ENCODE measurements at places on chromosomes 13 and 19. TPM values are rescaled to one million over a fixed set of nuclear protein-coding genes. Genes with fewer than 3 reads are reported as not detected.
A peak's percentile ranks its signal among the peaks of the same experiment; 100 is the strongest.

DNA sequence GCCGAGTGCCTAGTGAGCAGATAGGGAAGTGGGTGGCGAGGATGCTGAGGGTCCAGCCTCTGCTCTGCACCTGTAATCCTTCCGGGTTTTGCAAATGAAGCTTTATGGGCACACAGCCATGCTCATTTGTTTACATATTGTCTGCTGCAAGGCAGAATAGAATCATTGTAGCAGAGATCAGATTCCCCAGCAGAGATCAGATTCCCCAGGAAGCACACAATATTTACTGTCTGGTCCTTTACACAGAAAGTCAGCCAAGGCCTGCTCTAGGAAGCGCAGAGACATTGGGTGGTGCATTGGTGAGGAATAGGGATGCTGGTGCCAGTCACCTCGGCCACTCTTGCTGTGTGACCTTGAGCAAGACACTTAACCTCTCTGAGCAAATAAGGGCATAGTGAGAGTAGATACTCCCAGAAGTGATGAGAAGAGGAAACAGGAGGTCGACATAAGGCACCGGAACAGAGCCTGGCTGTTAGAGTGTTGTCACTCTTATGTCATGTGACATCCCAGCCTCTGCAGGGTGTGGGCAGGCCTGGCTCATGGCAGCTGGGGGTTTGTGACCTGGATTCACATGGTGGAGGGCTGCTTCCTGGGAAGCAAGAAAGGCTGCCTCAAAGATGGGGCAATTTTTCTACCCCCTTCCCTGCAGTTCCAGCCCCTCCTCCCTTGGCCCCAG, 25.6 kb downstream of the CARM1 start:
- H3K4me1 ChIP-seq = peaks cover 5% of the 10 kb centered on the region

GRCh38 chr19:33396701-33397535, 23.4 kb downstream of the CEBPG start:
- no peak overlapping the region for H3K27ac ChIP-seq
- DNase-seq = peak; percentile 65
- H3K4me3 ChIP-seq = no peak overlapping the region
- no peaks in the 10 kb centered on the region for H3K27me3 ChIP-seq

GRCh38 chr13:20547479-20547908, 19.5 kb upstream of the IFT88 start:
- DNase-seq = no peak
- no peaks in the 10 kb centered on the region for H3K4me1 ChIP-seq
- H3K4me3 ChIP-seq = no peak overlapping the region

DNA sequence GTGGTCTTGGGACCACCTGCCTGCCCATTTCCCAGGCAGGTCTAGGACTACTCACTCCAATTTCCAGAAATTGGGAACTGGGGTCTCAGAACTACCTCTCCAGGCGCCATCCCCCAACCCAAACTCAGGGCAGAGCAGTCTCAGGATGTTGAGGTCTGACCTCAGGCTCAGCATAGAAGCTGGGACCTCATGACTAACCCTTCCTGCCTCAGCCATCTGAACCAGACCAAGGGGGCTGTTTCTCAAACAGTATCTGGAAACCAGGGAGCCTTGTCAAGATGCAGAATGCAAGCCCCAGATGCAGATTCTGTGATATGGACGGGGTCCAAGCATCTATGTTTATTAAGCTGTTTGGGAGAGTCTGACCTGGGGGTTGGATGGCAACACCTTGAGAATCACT, 1.3 kb downstream of the FBXW9 start:
- DNase-seq = no peak
- H3K36me3 ChIP-seq = no peaks in the 10 kb centered on the region
- no peak overlapping the region for H3K4me3 ChIP-seq
- H3K4me1 ChIP-seq = no peaks in the 10 kb centered on the region
- H3K27me3 ChIP-seq = no peaks in the 10 kb centered on the region
- H3K27ac ChIP-seq = no peak overlapping the region

DNA sequence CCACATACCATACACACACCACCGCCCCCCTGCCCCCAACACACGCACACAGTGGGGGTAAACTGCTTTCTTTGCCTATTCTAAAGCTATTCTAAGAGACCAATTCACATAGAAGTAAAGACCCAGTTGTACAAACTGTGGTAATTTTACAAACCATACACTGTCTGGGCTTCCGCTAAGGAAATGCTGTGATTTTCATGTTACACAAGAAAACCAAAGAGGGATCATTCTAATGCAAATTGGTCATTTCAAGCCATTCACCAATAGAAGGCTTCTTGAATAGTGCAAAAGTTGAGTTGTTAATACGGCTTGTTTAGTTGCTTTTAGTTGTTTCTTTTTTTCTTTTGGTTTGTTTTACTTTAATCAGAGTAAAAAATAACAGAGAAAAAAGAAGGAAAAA, 202.8 kb downstream of the EFNB2 start:
- H3K27ac ChIP-seq = no peak overlapping the region
- DNase-seq = no peak
- H3K4me1 ChIP-seq = no peaks in the 10 kb centered on the region

DNA sequence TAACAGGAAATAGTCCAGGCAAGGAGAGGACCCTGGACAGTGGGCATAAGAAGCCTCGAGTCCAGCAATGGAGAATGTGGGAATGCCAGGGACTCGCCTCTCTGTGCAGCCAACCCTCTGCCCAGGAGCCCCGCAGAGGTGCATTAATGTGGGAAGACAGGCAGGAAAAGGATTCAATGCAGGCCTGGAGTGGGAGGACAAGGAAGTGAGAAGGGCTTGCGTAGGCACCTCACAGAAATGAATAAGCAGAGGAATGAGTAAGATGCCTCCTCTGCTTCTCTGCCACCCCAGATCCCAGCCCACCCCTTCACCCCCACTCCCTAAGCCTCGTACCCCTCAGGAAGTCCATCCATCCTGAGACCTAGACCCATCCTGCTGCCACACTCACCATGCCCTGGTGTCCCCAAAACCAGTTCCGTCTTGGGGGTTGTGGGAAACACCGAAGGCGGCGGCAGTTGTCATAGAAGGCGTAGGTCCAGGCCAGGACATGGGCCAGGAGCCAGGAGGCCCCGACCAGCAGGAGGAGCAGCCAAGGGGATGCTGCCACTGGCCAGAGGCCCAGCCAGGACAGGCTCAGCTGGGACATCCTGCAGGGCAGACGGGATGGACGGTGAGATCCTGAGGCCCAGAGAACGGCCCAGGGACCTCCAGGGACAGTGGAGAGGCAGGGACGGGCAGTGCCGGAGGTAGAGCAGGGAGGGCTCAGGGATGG, 692 bp downstream of the CYP4F2 start:
- no peaks in the 10 kb centered on the region for H3K4me1 ChIP-seq
- DNase-seq = no peak
- no peaks in the 10 kb centered on the region for H3K27me3 ChIP-seq

DNA sequence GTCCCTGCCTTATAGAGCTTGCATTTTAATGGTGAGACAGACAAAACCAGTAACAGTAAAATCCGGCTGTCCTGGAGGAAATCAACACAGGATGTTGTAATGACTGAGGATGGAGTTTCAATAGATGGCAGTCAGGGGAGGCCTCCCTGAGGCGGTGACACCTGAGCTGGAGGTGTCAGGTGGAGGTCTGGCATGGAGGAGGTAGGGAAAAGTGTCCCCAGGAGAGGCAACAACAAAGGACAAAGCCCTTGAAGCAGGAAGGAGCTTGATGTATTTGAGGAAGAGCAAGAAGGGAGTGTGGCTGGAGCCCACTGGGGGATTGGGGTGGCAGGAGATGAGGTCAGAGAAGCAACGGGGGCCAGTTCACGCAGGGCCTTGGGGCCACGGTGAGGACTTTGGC, 7.8 kb downstream of the GRIN2D start:
- no peak overlapping the region for H3K27ac ChIP-seq
- H3K4me3 ChIP-seq = no peak overlapping the region
- no peaks in the 10 kb centered on the region for H3K36me3 ChIP-seq
- peaks cover 10% of the 10 kb centered on the region for H3K27me3 ChIP-seq
- no peak for DNase-seq

- peaks cover 8% of the 10 kb centered on the region for H3K4me1 ChIP-seq
- no peak overlapping the region for H3K4me3 ChIP-seq
- peak overlapping the region; percentile 13 for H3K27ac ChIP-seq
- no peaks in the 10 kb centered on the region for H3K36me3 ChIP-seq
These were observed 4.7 kb downstream of the SPPL2B start for GRCh38 chr19:2333027-2333806.

GRCh38 chr13:94706101-94706842, 6.1 kb downstream of the SOX21 start:
- no peaks in the 10 kb centered on the region for H3K4me1 ChIP-seq
- no peaks in the 10 kb centered on the region for H3K36me3 ChIP-seq
- H3K27me3 ChIP-seq = peaks cover 100% of the 10 kb centered on the region
- H3K27ac ChIP-seq = no peak overlapping the region
- H3K4me3 ChIP-seq = no peak overlapping the region
- DNase-seq = no peak

- no peaks in the 10 kb centered on the region for H3K36me3 ChIP-seq
- H3K27ac ChIP-seq = peak overlapping the region; percentile 33
- H3K4me3 ChIP-seq = no peak overlapping the region
- peak; percentile 67 for DNase-seq
- peaks cover 26% of the 10 kb centered on the region for H3K4me1 ChIP-seq
- no peaks in the 10 kb centered on the region for H3K27me3 ChIP-seq
These were observed 525.9 kb downstream of the GPC6 start for GRCh38 chr13:93752541-93752940.

DNA sequence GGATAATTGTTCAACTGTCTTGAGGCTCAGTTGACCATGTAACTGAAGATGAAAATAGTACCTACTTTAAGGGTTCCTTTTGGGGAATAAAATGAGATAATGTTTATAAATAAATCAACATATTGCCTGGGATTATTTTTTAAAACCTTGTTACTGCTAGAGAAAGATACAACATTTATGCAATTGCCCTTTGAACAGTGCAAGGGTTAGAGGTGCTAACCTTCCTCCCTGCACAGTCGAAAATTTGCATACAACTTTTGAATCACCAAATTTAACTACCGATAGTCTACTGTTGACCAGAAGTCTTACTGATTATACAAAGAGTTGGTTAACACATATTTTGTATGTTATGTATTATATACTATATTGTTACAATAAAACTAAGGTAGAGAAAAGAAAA, 750.0 kb downstream of the EFNB2 start:
- no peaks in the 10 kb centered on the region for H3K36me3 ChIP-seq
- no peaks in the 10 kb centered on the region for H3K27me3 ChIP-seq
- no peak for DNase-seq
- no peaks in the 10 kb centered on the region for H3K4me1 ChIP-seq
- H3K27ac ChIP-seq = no peak overlapping the region
- no peak overlapping the region for H3K4me3 ChIP-seq

GRCh38 chr19:10372690-10373089, 7.7 kb downstream of the TYK2 start:
- no peaks in the 10 kb centered on the region for H3K36me3 ChIP-seq
- DNase-seq = no peak
- H3K4me1 ChIP-seq = no peaks in the 10 kb centered on the region
- no peaks in the 10 kb centered on the region for H3K27me3 ChIP-seq
- no peak overlapping the region for H3K4me3 ChIP-seq

DNA sequence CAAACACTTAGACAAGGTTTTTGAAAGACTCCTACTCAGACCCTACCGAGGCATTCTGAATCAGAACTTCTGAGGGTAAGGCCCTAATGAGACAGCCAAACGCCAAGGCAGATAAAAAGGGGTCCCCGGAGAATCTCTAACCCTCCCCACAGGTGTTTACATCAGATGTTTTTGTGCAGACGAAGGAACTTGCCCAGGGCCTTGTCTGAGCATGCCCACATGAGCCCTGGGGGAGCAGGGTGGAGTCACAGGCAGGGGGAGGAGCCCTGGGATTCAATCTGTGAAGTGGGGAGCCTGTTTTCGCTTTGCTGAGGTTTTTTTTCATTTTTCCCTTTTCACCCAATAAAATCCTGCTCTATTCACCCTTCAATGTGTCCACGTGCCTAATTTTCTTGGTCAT, 61.6 kb upstream of the MED4 start:
- no peaks in the 10 kb centered on the region for H3K27me3 ChIP-seq
- no peaks in the 10 kb centered on the region for H3K4me1 ChIP-seq
- no peaks in the 10 kb centered on the region for H3K36me3 ChIP-seq
- DNase-seq = no peak
- H3K4me3 ChIP-seq = no peak overlapping the region

GRCh38 chr13:75307370-75307949, 174.5 kb downstream of the TBC1D4 start:
- H3K4me1 ChIP-seq = peaks cover 10% of the 10 kb centered on the region
- no peaks in the 10 kb centered on the region for H3K27me3 ChIP-seq

- H3K4me1 ChIP-seq = no peaks in the 10 kb centered on the region
- DNase-seq = no peak
- no peaks in the 10 kb centered on the region for H3K36me3 ChIP-seq
- H3K27ac ChIP-seq = no peak overlapping the region
- H3K4me3 ChIP-seq = no peak overlapping the region
These were observed 130.6 kb upstream of the VSTM2B start for GRCh38 chr19:29395111-29395733.

Gene RBM42
- 128 TPM for total RNA-seq

Gene SIGLEC8
- not detected for total RNA-seq

Gene ZNF729
- total RNA-seq = not detected

Gene EBI3
- total RNA-seq = not detected

Gene CBY2
- total RNA-seq = not detected

Gene SIGLEC5
- total RNA-seq = not detected

Gene SNRPA
- total RNA-seq = 158 TPM

Gene PEAK3
- not detected for total RNA-seq
